ENCODE measurements at places on chromosomes 13 and 19.

- no peak for DNase-seq
Observed at GRCh38 chr13:99893567-99893966, 78.0 kb downstream of the ZIC5 start.

DNA sequence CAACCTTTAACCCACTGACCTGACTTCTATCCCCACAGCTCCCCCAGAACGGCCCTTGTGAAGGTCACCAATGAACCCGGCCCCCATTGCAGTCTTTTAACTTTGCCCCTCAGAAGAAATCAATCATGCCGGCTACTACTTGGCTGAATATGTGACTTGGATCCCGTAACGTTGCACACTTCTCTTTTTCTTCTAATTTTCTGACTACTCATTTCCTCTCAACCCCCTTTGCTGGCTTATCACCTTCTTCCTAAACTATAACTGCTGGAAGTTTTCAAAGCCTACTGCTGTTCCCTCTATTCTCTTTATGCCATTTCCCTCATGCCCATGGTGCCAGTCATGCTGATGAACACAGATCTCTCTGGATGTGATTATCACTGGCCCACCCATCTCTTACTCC lies 367.6 kb downstream of the DNAJC15 start:
- no peak for DNase-seq

GRCh38 chr13:97125810-97126738 lies 96.1 kb upstream of the MBNL2 start:
- no peak for DNase-seq

GRCh38 chr13:31168736-31169135 lies 7.0 kb upstream of the HSPH1 start:
- DNase-seq = no peak

DNA sequence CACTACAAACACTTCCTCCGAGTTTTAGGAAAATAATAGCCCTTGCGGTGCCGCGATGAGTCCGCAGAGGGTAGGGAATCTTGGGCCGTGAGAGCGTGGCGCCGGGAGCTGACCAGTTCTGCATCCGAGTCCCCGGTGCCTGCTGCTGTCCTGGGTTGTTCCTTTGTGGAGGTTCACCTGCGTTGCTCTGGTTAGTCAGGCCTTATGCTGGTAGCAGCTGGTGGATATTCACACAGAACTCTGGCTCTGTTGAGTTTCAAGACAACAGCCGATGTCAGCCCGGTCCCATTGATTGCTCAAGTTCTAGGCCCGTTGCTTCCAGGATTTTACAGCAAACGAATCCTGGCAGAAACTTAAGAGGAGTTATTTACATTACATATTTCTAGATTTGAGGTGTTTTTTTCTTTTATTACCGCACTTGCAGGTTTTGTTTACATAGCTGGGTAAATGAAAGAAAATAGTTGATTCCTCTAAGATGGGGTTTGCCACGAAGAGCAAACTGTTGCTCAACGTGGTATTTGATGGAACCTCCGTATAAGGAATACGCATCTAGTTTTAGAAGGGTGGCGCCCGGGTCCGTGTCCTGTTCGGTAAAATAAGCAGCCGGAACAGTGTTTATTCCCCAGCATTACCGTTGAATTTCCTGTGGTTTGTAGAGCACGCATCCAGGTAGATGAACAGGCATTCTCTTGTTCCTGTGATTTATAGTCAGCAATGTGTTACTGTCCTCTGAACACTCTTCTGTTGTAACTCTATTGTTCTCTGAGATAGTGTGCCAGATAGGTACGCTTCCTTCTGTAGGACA lies 1.3 kb downstream of the CLDN10 start:
- no peak for DNase-seq

DNA sequence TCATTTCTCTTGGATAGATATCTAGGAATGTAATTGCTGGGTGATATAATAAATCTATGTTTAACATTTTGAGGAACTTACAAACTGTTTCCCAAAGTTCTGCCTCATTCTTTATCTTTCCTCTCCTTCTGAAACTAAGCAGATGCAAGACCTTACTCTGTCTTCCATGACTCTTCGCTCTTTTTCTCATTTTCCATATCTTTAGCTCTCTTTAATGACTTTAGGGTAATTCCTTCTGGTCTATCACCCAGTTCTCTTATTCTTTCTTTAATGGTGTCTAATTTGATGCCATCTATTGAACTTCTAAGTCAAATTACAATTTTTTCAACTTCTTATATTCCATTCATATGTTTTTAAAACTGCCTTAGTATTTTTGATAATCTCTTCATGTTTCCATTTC lies 316.6 kb downstream of the POU4F1 start:
- DNase-seq = no peak

- no peak for DNase-seq
Observed at GRCh38 chr19:16420336-16420676, 51.5 kb downstream of the EPS15L1 start.

GRCh38 chr13:69274231-69274630 lies 833.4 kb upstream of the ATXN8OS start:
- DNase-seq = no peak

- DNase-seq = no peak
Observed at GRCh38 chr19:43684326-43684725, 14.4 kb upstream of the PLAUR start.

- DNase-seq = peak; percentile 1
Observed at GRCh38 chr13:59680429-59681024, 483.2 kb downstream of the DIAPH3 start.

DNA sequence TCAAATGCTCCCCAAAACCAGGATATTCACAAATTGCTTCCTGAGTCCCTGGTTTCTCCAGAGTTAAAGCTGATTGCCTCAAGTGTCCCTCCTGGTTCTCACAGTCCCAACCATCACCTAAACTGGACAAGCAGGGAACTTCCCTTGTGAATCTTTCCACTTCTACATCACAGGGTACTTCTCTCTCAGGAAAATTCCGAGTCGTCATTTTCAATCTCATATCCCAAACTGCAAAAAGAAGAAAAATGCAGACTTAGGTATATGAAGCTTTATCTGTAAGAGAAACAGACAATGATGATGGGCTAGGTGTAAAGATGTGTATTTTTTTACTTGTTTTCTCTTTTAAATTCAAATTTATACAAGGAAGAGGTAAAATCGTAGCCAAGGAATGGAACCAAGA lies 21.3 kb downstream of the ZNF329 start:
- DNase-seq = no peak

GRCh38 chr13:74066937-74067336 lies 67.3 kb downstream of the KLF12 start:
- no peak for DNase-seq

DNA sequence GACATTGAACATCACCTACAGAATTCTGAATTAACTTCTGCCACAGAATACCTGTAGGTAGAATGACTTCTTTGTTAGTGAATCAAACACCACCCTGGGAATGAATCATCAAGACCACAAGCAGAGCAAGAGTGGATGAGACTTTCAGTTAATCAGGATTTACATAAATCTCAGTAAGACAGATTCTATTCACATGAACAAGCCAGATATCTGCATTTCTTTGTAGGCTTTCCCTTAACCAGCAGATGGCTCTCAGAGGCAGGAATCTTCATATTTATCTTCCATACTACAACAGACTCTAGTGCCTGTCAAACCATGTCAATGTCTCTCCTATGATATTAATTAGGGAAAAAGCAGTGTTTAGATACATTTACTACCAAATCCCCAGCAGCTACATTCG lies 412.1 kb downstream of the KLF12 start:
- peak; percentile 19 for DNase-seq

DNA sequence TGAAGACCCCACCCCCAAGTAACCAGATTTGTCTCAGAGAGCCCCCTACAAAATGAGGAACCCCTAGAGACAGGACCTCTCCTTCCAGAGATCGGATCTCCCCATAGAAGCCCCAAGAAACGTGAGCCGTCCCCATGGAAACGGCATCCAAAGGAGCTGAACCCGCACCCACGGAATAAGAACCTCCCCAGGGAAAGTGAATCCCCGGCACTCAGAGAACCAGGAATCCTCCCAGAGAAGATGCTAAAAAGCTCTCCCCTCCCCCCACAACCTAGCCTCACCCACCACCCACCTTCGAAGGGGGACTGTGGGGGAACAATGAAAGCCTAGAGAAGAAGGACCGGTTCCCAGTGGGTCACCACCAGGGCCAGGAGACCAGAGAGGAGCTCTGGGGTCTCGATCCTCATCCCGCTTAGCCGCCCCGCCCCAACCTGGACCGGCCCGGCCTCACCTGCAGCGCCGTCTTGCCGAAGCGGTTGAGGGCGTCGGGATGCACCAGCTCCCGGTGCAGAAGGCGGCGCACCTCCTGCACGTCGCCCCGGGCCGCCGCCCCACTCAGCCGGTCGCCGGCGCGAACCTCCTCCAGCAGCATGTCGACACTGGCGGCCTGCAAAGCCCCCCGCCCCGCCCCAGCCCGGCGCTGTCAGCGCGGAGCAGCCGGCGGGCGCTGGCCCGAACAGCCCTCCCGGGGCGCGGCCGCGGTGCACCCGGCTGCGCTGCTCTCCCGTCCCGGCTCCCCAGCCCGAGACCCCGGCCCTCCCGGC lies 535 bp downstream of the CDKN2D start:
- no peak for DNase-seq

DNA sequence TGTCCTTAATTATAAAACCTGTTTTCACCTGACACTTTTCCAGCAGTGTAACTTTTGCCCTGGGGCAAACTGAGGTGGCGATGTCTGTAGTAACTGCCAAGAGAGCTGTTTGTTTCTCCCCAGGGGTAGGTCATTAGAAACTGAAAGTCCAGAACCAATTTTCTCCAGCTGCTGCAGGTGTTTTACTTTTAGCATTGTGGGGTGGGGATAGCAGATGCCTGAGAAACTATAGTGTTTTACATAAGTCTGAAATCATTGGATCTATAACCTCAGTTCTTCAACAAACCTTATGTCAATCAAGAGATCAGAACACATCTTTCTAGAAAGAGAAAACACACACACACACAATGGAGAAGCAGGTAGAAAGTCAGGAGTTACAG lies 92.7 kb downstream of the LHFPL6 start:
- no peak for DNase-seq

GRCh38 chr13:44346534-44346933 lies 27.1 kb upstream of the SERP2 start:
- DNase-seq = no peak

- DNase-seq = no peak
Observed at GRCh38 chr19:12802267-12803106, 618 bp downstream of the THSD8 start.

DNA sequence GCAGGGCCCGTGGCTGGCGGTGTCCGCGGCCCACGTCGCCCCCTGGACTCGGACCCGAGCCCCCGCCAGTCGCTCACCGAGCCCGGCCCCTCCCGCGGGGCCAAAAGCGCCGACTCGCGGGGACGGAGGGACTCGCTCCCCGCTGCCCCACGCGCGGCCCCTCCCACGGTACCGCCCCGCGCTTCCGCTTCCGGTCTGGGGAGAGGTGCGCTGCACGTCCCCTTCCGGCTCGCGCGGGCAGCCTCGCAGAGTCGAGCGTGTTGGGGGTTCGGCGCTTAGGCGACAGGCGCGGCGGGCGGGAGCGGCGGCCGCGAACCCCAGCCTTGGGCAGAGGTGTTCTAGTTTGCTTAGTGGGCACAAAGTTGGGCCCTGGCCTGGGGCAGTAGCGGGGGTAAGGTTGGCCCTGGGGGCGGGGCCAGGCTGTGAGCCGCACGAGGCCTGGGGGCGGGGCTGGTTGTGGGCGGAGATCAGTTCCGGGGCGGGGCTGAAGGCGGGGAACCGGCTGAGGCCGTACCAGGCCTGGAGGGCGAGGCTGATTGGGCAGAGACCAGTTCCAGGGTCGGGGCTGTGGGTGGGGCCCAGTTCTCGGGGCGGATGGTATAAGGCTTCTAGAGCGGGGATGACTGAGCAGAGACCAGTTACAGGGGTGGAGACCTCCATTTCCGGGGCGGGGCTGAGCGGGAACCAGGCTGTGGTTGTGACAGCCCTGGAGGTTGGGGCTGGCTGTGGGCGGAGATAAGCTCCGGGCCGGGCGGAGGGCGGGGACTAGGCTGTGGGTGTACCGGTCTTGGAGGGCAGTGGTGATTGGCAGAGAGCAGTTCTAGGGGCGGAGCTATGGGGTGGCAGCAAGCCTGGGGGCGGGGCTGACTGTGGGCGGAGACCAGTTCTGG lies at the start of the genes MBD3L1 and ZNF558:
Gene MBD3L1, plus strand, starts transcription at position 246 of the 890 bp plus-strand sequence. CDS start 10,302 bp downstream, outside the sequence.
Gene ZNF558, minus strand, starts transcription at position 173 of the 890 bp plus-strand sequence. CDS start 9,645 bp downstream, outside the sequence.
- peak; percentile 98 for DNase-seq

GRCh38 chr13:80361883-80362327 lies 21.0 kb upstream of the SPRY2 start:
- no peak for DNase-seq

DNA sequence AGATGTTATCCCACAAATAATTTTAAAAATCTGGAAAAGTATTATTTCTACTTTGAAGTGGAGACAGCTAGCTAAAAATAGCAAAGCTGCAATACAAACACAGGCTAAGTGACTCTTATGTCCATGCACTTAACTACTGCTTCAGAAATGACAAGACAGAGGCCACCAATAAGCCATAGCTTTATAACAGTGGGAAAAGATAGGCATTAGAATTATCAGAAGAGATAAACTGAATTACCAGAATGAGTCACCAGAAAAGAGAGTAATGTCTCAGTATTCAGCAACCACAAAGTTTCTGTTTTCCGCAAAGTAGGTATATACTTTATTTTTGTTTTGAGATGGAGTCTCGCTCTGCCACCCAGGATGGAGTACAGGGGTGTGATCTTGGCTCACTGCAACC lies 17.1 kb downstream of the CLN5 start:
- no peak for DNase-seq

GRCh38 chr13:25001476-25002206 lies 94.3 kb upstream of the PABPC3 start:
- DNase-seq = no peak

DNA sequence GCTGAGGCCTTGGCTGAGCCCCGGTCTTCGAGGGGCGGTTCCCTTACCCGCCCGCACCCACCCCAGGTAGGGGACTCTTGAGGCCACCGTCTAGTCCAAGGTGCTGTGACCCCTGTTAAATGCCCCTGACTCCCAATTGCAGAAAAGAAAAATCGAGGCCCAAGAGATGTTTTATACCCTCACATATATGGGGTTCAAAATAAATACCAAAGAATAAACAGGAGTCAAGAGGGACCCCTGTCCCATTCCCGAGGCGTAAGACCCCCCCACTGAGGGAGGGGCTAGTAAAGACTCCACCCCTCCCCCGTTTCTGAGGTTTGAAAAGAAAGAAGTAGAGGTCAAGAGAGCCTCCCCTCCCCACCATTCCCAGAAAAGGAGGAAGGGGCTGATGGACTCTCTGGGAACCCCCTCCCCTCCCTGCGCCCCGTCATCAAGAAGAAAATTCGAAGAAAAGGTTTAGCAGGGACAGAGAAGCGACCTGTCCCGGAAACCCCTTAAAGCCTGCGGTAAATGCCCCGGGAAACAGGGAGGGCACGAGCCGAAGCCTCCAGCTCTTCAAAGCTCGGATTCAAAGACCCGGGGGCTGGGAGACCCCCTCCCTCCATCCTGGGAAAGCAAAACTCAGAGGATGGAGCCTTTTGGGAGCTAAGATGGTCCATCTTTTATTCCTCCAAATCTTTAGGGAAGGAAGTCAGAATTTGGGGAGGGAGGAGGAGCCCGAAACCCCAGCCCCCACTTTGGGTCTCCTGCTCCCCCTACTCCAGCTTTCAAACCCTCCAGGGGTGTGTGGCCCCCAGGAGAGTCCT lies 755 bp upstream of the RAB3A start:
- DNase-seq = peak; percentile 72

All from HTR-8/SVneo (cell line).